ENCODE measurements at places on chromosomes 13 and 19.

DNA sequence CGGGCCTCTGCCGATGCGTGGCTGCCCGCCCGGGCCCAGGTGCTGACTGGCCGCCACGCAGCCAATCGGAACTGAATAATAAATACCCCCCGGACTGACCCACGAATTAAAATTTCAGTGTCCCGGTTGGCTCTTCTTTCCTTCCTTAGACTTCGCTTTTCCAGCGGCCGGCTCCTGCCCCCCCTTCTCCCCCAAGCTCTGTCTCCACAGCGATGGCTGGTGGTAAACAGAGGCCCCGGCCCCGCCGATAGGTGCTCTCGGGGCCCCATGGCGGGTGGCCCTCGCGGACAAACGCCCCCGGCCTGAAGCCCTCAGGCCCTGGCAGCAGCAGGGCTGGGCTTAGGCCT lies 2.6 kb downstream of the ZBTB7A start:
- no peak for DNase-seq

GRCh38 chr19:6979399-6979798 lies 41.8 kb downstream of the MBD3L2B start:
- DNase-seq, result no peak

DNA sequence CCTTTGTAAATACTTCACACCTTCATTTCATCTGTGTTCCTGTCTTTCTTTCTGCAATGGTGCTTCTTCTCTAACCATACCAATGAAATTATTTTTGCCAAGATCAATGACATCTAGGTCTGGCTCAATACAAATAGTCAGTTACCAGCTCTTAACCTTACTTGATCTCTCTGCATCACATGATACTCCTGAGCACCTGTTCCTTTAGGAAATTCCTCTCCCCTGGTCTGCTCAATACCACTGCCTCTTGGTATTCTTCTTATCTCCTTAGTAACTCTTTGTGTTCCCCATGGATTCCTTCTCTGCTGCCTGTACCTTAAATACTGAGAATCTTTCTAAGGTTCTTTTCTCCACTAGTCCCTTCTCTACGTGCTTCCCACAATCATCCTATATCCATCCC lies 25.9 kb downstream of the SOHLH2 start:
- DNase-seq, result no peak

- DNase-seq, result no peak
These were observed at the start of gene RLN3 for GRCh38 chr19:14027856-14028450. Gene RLN3, plus strand, starts transcription at chr19:14028148. Its CDS starts 57 bp downstream, at chr19:14028205.

DNA sequence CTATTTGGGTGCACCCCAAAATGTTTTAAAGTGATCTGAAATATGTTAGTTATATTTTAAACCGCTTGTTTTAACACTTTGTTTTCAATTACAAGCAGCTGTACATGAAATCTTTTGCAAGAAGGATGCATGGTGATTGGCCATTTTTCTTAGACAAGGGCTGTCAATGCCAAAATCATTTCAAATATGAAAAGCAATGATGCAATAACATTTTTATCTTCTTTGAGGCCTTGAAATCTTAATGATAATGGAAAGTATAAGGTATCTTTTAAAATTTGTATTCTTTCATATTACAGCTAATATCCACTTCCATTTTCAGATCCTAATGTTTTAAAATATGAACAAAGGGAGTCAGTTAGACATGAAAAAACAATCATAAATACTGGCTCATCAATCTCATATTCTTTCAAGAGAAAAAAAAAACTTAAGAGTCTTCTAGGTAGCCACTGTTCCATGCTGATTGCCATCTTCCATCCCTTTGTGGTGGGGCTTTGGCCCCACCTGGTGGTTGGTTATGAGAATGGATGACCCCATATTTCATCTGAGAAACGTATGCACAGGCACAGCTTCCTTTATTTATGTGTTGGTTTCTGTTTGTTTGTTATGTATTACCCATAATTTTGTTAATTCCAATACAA lies 330.3 kb upstream of the MIR17HG start:
- no peak for DNase-seq

- DNase-seq, result peak; percentile 63
These were observed at the start of gene RNF6 for GRCh38 chr13:26221721-26222519. Gene RNF6, minus strand, starts transcription at chr13:26222314. Its CDS starts 2,665 bp downstream, at chr13:26219649.

GRCh38 chr13:64471916-64472315 lies 2758.2 kb downstream of the PCDH9 start:
- DNase-seq, result no peak

DNA sequence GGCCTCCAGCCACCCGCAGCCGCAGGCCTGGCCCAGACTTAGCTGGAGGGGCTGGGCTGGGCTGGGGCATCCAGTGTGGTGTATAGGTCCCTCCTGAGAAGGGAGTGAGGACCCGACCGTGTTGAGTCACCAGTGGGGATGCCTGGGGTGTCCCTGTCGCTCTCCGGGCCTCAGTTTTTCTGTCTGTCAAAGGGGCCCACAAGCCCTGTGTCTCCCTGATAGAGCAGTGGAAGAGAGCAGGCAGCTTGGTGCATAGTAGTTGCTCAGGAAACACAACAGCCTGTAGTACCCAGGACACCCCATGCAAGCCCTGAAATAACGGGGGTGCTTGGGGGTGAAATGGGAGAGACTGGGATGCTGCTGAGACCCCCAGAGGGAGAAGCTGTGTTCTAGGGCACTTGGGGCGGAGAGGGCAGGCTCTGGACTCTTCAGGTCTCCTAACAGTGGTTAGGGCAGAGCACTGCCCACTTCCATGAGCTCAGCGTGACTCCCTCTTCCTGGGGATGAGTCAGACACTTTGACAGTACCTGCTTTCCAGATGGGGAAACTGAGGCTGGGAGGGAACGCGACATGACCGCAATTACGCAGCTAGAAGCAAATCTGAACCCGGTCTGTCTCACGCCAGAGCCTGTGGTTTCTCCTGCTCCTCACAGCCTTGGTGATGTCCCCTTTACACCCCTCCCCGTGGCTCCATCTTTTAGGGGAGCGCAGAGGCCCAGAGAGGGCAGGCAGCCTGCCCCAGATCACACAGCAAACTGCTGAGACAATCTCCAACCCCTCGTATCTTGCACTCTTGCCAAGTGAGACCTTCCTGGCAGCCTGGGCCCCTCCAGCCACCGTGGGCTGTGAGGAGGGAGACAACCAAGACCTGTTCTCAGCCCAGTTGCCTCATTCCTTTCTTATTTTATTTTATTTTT lies 692 bp downstream of the SULT2B1 start:
- DNase-seq, result no peak

- DNase-seq, result no peak
These were observed 7.9 kb upstream of the PVR start for GRCh38 chr19:44635581-44636438.

- DNase-seq, result peak; percentile 75
These were observed 8.8 kb downstream of the ALOX5AP start for GRCh38 chr13:30744056-30744680.

GRCh38 chr19:54804571-54804970 lies 1.2 kb downstream of the KIR2DL4 start:
- DNase-seq, result no peak

DNA sequence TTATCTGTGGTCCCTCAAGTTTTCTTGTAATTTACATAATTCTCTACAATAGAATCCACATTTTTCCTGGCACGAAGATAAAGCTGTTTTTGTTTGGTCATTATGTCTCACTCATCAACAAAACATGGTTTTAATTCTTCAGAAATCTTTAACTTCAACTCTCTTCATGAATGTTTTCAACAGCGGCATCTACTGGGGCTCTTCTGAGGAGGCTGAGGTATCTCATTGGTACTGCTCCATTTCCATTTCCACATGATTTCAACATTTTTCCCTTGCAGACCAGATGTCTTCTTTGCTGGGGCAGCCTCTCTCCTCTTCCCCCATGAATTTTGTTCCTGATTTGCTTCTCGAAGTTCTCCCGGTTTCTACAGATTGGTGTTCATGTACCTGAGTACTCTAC lies 5.8 kb upstream of the KBTBD7 start:
- DNase-seq, result no peak

DNA sequence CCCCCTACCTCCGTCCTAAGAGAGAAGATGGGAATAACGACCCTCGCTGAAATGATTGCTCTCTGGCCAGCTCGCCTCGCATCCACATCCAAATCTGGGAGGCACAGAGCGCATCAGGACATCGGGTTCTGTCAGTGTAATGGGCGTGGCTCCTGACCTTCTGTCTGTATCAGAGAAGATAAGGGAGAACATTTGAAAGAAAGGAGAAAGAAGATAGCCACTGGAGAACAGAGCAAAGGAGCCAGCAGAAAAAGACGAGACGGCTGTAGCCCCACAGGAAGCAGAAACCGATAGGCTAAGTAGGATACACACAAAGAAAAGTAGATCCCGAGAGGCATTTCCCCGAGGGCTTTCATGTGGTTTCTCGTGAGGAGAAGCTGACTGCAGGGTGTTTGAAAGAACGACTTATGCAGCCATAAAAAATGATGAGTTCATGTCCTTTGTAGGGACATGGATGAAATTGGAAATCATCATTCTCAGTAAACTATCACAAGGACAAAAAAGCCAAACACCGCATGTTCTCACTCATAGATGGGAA lies 14.0 kb upstream of the GJB2 start:
- DNase-seq, result no peak

DNA sequence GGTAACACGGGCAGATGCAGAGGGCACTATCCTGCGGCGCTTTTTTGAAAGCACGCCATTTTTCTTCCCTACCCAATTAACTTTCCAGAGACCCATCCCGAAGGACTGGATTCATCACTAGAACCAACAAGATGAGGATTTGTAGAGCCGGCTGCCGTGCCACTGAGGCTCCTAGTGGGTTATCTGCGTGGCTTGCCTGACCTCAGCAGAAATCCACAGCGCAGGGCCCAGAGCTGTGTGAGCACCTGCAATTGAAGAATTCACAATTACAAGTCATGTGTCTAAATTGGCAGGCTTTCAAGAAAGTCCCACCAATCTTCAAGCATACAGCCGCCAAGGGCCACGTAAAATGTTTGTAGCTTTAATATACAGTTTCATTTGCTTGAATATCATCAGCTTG lies 75.5 kb downstream of the ALOX5AP start:
- DNase-seq, result no peak

GRCh38 chr19:17950310-17951156 lies 16.4 kb upstream of the KCNN1 start:
- no peak for DNase-seq

GRCh38 chr13:111552891-111553655 lies 232.6 kb downstream of the TEX29 start:
- DNase-seq, result no peak

DNA sequence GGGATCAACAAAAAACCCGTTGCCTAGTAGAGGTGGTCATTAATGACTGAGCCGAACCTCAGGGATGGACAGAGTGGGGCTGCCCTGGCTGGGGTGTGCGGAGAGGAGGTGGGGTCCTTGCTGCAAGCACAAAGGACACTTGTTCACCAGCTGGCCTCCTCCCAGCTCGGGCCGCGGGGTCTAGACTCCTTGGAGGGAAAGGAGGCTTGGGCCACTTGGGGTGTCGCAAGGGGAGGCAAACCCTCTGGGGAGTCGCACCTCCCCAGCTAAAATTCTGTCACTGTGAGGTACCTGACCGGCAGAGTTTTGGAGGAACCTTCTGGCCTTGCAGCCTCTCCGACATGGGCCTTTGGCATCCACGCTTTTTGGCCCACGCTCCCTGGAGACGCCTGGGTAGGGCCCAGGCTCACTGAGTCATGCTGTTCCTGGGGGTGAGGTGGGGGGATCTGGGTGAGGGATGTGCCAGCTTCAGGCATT lies 8.2 kb downstream of the KLHL26 start:
- DNase-seq, result no peak

- no peak for DNase-seq
These were observed 4.2 kb downstream of the C5AR1 start for GRCh38 chr19:47313754-47314295.

DNA sequence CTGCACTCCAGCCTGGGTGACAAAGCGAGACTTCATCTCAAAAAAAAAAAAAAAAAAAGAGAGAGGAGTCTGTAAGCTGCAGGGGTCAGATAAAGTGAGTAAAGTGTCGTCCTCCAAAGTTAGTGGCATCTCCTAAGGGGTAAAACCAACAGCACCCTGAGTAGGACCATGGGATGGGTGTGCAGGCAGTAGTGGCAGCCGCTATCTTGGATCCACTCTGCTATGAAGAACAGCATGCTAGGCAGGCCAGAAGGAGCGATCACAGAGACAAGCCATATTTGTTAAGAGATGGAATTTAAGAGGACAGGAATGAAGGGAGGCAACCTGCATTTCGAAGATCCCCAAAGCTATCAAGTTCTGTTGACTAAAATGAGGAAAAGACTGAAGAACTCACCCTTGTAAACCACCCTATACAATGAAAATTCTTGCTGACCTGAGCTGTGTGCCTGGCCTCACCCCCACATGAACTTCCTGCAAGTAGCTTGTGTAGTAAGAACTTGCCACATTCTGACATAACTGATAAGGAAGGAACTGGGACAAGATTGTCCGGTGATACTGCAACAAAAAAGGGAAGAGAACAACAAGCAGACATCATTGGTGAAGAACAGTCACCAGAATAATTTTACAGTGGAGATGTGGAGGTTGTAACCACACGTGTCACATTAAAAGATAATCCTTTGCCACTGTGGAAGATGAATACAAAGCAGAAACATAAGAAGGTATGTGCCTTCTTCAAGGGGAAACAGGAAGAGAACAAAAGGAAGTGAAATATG lies 16.2 kb downstream of the DPY19L3 start:
- DNase-seq, result no peak

DNA sequence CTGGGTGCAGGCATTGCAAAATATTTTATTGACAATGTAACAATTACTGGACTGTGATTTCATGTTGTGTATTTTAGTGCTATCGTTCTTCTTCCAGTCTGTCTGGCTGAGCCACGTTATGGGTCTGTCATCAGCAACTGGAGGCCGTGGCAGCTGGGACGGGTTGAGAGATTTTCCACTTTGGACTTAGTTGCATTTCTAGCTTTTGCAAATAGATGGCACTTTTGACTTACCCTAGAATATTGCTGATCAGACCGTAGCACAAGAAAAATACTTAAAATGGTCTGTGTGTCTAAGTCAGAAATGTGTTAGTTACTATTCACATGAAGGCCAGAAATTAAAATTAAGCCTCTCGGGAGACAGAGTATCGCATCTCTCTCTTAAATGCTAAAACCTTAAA lies 211.1 kb downstream of the TEX29 start:
- no peak for DNase-seq

DNA sequence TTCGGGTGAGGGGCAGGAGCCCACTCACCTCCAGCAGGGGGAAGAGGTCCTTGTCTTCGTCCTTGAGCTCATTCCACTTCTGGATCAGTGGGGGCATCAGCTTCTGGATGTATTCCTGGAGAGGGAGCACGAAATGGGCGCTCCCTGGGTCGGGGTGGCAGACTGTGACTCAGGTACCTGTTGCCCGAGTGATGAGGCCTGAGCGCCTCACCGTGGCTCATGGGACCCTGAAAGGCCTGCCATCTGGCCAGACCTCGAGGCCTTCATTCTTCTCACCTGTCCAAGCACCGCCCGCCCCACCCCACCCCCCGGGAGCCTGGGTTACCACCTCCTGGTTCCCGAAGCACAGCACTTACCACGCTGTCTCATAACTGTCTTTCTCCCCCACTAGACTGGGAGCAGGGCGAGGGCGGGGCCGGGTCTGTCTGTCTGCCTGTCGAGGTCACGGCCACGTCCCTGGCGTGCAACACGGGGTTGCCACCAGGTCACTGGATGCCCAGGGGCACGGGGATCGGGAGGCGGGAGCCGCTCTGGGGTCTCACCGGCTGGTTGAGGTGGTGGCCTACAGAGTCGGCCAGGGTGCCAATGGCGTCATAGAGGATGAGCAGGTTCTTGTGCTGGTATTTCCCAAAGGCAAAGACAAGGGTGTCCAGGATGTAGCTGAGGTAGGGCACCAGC lies 9.4 kb upstream of the FBXW9 start:
- DNase-seq, result no peak

GRCh38 chr13:34412817-34413375 lies 529.2 kb upstream of the NBEA start:
- DNase-seq, result no peak

All from stimulated activated CD8-positive, alpha-beta memory T cell treated with anti-CD3 and anti-CD28 coated beads, Interleukin-2, amount 100 ng/mL, for 1 hour (primary cell).